ENCODE measurements at places on chromosomes 5 and 9.

DNA sequence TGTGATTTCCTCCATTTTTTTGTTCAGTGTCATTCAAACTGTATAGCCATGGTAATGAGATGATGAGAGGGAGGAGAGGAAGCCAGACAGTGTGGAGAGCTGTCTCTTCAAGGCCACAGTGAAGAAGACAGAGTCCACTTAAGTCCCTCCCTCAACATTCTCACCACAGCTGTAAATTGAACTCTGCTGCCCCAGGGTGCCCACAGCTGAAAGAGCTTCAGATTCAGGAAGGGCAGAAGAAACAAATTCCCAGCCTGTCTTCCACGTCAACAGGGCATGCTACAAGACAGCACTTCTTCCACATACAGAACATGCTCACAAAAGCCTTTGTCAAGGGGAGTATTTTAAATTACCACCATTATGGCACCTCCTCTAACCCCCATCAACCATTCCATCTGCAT is 100.4 kb downstream of the KLHL3 start:
- no peak for DNase-seq

DNA sequence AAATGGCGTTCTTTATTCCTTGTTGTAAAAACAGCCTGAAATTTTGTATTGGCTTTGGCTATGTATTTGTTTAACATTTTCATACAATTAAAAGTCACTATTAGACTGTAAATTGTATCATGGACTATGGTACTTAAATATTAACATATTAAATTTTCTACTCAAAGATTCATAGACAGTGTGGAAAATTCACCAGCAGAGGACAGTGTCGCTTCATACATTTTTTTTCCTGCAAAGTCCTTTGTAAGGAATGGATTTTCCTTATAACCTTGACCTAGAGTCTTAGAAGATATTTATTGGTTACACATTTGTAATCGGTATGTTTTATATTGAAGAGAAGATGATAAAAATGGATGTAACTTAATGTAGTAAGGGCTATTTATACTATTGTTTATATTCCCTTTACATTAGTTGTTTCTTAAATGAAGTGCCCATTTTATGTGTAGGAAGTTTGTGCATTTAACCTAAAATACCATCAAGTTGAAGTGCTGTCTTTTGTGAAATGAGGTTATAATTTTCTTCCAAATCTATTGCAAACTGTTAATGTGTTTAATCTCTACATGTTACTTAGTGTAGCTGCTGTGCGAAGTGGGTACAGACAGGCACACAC is 150.1 kb downstream of the KDM4C start:
- peak; percentile 27 for DNase-seq

- DNase-seq = no peak
Measured at GRCh38 chr9:114735704-114736103, 53.7 kb upstream of the TEX48 start.

GRCh38 chr9:88897081-88897480 is 94.2 kb upstream of the S1PR3 start:
- no peak for DNase-seq

GRCh38 chr9:124215956-124216355 is 41.8 kb upstream of the NEK6 start:
- DNase-seq = no peak

GRCh38 chr5:169768416-169768815 is 131.3 kb downstream of the DOCK2 start:
- DNase-seq = no peak

DNA sequence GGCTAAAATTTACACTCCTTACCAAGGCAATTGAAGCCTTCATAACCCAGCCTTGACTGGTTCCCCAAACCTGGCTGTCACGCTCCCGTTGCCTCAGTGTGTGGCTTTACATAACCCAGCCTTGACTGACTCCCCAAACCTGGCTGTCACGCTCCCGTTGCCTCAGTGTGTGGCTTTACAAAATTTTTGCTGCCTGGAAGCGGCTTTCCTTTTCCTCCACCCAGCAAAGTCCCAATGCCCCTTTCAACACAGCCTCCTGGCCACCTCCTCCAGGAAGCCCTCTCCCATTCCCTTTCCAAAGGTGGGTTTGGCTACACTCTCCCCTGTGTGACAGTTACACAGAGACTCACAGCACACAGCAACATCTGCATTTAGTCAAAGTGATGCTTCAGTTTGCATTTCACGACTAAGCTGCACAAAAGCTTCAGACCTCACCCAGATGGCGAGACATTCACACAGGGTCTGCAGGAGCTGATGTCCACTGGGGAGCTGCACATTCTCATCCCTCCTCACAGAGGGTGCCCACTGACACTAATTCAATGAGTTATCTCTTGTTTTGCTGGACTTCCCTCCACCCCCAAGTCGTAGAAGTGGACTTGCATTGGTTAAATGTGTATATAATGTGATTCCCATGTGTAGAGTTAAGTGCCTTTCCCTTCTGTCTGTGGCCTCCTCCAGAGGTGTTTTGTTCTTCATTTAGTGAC is 156.6 kb upstream of the PHYKPL start:
- DNase-seq = no peak

DNA sequence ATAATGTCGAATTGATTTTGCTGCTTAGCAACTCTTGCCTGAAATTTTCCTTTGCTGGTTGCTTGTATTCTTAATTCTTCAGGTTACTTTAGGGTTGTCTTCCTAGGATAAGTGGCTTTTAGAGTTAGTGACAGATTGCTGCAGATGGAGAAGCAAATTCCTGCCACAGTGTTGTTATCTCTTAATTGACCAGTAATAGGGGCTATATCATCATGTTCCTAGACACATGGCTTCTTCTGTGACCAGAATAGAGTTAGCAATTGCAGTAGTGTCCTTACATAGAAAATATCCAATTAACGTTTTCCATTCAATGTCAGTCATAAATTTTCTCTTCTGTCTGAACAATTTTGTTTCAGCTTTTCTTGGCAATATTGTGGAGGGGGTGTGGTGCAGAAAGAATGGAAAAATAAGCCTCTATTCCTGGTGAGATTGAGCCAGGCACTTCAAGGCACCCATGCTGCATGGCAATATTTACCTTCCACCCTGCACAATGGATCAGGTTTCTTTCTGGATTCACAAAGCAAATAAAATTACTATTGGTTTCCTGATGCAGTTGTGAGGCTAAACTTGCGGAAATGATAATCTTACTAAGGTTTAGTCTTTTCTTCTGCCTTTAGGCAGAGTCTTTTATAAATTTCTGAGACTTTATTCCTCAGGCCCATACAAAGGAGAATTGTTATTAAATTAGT is 1481.5 kb downstream of the EFNA5 start:
- DNase-seq = no peak

GRCh38 chr5:103918668-103919367 is 356.2 kb upstream of the NUDT12 start:
- DNase-seq = no peak
